Stimulated activated CD4-positive, alpha-beta T cell treated with anti-CD3 and anti-CD28 coated beads, TNF-alpha, amount 100 ng/mL, for 48 hours (primary cell): ENCODE measurements at places on chromosomes 16 and 17.
A peak's percentile ranks its signal among the peaks of the same experiment; 100 is the strongest.

DNA sequence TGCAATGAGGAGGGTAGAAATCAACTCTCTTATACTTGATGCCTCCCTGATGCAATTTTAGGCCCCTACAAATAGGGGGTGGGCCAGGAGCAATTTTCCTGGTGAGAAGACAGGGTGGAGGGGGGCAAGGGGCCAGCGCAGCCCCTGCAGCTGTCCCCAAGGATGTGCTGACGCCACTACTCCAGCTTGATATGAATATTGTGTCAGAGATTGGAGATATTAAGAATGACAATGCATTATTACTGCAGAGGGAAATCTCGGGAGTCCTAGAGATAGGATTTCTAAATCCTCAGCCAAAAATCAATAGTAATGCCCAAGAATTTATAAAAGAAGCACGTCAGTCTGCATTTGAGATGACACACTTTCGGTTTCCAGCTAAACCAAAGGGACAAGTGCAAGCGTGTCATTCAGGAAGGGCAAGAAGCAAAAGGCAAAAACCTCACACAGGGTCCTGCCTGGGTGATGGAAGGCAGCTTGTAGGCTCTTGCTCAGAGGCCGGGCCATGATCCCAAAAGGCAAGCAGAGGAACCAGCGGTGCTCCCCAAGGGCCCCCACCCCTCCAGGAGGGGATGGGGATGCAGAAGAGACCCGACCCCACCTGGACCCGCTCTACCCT lies 178.8 kb downstream of the C16orf78 start:
- no peak for DNase-seq

DNA sequence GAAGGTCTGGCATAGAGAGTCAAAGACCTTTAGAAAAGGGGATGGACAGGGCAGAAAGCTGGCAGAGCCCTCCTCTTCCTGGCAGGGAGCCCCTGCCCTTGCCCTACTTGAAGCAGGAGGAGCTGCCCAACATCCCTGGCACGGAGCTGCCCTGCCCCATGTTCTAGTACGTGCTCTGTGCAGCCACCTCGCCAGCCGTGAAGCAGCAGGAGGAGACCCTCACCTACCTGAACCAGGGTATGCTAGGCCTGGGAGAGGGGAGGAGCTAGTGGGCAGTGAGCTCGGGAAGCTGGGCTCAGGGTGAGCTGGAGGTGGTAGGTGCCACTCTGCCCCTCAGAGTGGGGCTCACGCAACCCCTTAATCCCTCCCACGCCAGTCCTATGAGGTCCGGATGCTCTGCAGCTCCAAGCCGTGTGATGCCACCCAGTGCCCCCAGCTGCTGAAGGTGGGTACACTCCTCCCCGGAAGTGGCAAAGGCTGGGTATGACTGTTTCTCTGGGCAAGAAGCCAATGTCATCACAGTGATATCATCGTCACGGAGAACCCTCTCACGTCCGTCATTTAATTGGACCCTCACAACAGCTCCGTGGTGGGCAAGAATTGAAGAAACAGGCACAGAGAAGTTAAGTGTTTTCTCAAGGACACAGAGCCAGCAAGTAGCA lies 12.7 kb upstream of the STAC2 start:
- peak; percentile 40 for DNase-seq

DNA sequence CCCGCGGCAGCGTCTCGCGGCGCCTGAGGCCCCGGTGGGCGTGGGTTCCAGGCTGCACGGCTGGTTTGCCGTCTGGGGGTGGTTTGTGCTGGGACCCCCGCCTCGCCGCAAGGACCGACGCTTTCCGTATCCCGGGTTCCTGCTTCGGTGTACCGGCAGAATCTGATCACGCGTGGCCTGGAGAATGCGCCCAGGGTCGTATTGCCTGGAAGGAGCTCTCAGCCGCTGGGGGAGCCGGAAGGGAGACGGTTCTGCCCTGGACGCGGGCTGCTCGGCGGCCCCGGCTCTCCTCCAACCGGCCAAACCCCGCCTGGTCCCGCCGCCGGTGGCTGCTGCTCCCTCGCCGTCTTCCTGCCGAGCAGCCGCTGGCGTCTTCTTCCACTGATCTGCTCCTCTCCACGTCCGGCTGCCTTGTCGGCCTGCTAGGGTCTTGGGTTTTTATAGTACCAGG lies 39.8 kb downstream of the ZNF778 start:
- DNase-seq, result no peak

DNA sequence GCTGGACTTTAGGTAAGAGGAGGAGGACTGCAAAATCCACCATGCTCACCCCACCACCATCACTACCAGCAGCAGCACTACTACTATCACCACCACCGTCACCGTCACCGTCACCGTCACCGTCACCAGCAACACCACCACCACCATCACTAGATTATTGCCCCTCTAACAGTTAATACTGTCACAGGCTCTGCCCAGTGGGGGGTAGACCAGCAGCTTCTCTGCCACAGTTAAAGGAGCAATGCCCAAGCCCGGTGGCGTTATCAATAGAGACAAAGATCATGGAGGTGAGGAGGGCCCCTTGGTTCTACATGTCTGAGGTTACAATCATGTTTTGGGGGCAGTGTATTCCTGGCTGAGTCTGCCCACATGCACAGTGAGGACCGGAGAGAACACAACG lies 184.4 kb upstream of the DYNLRB2 start:
- no peak for DNase-seq
